ENCODE measurements at places on chromosomes 7 and 10.

DNA sequence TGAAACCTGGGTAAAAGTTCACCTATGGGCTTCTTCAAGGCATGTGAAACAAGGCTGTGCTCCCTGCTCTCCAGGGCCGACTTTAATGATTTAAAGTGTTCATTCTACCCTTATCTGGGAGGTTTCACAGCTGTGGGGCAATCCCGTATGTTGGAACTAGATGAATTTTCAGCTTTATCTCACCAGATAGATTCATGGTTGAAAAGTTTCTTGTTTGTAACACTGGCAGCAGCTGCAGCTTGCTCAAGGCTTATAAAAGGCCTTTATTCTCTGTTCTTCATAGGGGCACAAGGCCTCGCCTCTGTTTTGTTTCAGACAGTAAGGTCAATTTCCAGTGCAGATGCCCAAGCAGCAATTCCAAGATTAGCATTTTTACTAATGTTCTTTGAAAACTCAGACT is 70.4 kb upstream of the DNAJB12 start:
- DNase-seq = no peak

GRCh38 chr7:15334536-15335263 is 227.1 kb downstream of the AGMO start:
- DNase-seq = no peak

DNA sequence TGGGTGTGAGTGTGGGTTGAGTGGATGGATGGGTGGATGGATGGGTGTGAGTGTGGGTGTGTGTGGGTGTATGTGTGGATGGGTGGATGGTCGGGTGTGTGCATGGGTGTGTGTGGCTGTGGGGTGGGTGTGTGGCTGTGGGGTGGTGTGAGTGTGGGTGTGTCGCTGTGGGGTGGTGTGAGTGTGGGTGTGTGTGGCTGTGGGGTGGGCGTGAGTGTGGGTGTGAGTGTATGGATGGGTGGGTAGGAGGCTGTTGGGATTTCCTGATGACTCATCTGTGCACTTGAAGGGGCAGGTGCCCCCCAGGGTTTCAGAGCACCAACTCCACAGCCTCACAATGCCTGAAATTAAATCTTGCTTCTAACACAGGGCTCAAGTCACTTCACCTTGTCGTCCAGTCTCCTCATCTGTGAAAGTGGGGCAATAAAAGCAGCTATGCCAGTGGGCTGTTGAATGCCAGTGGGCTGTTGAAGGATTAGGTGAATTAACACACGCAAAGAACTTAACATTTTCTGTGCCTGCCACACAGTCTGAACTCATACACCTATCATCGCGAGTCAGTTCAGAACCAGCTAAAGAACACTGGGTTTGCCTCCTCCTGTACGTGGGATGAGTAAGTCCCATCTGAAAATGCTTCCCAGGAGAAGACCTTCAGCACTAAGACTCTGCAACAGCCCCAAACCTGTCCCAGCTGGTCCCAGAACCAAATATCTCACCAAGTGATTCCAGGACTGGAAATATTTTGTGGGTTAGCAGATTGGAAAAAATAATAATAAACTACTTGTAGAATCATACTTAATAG is 32.0 kb downstream of the SFMBT2 start:
- no peak for DNase-seq

- no peak for DNase-seq
Measured at GRCh38 chr10:103080891-103081581, 112.0 kb downstream of the NT5C2 start.

- DNase-seq = peak; percentile 49
Measured at GRCh38 chr7:129670656-129671055, 59.1 kb downstream of the NRF1 start.

GRCh38 chr10:6045878-6046772 is 16.0 kb downstream of the IL2RA start:
- DNase-seq = no peak

- DNase-seq = no peak
Measured at GRCh38 chr7:51129527-51130472, 186.8 kb downstream of the COBL start.

GRCh38 chr7:130957137-130957513 is 223.1 kb upstream of the KLF14 start:
- DNase-seq = no peak

- DNase-seq = no peak
Measured at GRCh38 chr7:130208516-130208915, 856 bp downstream of the SSMEM1 start.

GRCh38 chr10:29541422-29542210 is 93.2 kb downstream of the SVIL start:
- no peak for DNase-seq

DNA sequence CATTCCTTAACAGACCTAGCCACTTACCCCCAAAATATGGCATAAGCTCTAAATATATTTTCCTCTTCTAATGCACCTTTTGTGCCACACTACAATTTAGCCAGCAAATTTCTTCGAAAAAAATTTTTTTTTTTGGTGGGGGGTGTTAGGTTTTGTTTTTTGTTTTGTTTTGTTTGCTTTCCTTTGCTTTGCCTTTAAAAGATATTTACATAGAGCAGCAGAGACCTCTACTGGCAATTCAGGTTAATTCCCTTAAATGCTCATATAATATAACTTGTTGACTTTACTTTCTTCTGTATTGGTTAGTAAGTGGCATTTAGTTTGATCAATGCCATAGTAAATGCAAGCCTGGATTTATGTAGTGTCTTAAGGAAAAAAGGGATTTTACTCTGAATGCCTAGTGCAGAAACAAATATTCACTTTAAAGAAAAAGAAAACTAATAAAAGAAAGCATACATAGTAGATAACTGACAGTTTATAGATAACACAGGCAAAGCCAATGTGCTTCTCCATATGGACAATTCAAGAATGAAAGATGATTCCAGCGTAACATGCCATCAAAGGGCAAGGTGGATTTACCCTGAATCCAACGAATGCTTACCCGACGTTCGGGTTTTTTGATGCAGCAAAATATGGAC is 1250.6 kb downstream of the GATA3 start:
- peak; percentile 14 for DNase-seq

- DNase-seq = no peak
Measured at GRCh38 chr10:116324227-116324950, at the start of gene CCDC172. Gene CCDC172, plus strand, starts transcription at chr10:116324448. Its CDS starts 564 bp downstream, at chr10:116325012.

DNA sequence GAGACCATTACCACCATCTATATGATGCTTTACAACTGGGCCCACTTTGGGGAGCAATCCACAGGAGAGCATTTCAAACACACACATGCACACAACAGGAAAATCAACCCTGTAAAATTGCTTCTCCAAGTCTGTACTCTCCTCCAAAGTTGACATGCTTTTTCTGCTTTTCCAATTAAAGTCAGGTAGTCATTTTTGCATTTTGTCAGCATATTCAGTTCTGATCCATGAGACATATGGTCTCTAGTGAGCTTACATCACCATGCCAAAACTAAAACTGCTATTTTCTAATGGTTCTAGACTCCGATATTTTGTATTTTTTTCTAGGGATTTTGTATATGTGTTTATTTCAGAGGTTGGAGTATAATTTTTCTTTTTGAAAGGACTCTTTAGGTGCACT is 373.5 kb upstream of the LRRTM3 start:
- DNase-seq = no peak

GRCh38 chr7:2638224-2638991 is 6.6 kb downstream of the TTYH3 start:
- peak; percentile 91 for DNase-seq

GRCh38 chr10:27743012-27743876 is 2.4 kb downstream of the MKX start:
- peak; percentile 17 for DNase-seq

DNA sequence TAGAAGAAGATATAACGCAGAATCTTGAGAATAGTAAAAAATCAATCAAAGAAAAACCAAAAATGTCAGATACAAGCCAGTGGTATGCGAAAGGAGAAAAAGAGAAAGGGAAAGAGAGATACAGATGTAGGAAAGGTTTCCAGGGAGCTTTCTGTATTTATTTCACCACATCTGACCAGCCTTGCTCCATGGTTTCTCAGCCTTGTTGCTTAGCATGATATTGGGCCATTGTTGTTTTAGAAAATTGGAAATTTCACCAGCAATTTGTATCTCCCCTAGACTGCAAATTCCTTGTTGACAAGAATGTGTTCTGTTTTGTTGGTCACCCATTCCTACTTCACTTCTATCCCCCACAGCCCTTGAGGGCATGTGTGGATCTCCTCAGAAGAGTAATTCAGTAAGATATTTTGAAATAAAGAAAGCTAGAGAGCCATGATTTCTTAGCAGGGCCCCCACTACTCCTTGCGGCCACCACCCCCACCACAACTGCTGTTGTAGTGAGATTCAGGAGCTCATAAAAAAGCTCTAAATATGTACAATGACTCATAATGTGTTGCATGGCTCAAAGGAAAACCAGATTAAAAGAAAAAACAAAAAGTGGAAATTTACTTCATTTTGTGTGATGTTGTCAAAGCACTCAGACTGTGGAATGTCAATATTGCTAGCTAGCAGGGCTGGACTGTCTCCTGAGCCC is 138.7 kb downstream of the CHRM2 start:
- DNase-seq = no peak

DNA sequence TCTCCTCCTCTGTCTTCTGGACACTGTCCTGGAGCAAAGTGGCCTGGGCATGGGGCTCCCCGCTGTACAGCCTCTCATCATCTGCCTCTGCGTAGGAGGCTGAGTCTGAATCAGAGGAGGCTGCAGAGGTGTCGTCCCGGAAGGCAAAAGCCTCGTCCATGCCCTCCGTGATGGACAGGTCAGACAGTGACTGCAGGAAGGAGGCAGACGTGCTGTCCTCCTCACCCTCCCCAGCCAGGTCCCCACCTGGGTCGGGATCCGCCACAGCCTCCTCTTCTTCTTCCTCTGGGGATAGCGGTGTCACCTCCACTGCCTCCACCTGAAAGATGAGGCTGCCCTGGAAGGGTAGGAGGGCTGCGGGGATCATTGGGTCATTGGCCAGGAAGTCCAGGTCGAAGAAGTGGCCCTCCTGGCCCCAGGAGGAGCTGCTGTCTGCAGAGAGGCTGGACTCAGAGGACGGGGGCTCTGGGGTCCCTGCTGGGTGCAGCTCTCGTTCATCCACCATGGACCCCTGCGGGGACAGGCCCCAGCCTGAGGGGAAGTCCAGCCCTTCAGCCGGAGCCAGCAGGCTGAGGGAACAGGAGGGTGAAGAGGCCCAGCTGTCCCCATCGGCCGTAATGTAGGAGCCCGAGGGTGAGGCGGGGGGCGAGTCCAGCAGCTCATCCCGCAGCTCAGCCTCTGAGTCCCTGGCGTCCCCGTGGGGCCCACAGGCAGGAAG is 3.7 kb downstream of the NACAD start:
- no peak for DNase-seq

DNA sequence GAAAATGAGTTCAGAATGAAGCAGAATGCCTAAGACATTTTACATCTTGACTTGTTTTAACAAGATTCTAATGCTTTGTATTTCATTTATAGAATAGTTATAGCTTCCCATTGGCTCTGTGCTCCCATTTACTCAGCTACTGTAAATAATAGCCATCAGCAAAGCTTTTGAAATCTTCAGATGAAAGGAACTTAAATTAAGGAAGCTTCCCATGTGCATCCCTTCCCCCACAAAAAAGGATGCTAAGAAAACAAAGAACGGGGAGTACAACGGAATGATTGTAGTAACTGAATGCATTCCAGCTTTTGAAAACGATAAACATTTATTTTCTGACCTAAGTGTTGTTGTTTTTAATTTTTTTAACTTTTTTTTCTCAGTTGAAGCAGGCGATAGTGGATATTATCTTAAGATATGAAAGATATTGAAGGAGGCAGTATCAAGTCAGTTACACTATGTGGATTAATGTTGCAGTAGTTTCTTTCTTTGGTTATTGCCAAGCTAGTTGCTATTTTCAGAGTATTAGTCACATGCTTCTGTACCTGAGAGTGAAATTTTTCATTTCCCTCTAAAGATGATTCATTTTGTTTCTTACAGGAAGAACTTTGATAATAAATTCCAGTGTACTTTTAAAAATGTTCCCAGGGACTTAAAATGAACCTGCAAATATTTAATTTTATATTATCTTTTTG is 129.2 kb downstream of the KCND2 start:
- DNase-seq = peak; percentile 46

DNA sequence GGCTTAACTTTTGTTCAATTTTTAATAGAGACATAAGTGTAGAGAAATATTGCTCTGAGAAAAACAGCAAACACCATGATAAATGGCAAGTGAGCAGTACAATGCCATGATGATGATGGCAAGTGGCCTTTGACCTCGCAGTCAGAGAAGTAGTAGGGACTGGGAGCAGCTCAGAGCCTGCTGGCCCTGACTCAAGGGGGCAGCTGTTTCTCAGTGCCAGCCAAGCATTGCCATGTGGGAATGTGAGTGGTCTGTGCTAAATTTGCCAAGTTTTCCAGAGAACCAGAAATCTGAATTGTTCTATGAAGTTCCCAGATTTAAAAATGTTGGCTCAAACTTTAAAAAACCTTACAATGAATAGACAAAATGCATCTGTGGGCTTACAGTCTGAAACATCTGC is 187.9 kb downstream of the BICC1 start:
- DNase-seq = no peak

GRCh38 chr7:81707966-81708365 is 61.9 kb downstream of the HGF start:
- peak; percentile 19 for DNase-seq
